ENCODE measurements at places on chromosomes 7 and 10.

DNA sequence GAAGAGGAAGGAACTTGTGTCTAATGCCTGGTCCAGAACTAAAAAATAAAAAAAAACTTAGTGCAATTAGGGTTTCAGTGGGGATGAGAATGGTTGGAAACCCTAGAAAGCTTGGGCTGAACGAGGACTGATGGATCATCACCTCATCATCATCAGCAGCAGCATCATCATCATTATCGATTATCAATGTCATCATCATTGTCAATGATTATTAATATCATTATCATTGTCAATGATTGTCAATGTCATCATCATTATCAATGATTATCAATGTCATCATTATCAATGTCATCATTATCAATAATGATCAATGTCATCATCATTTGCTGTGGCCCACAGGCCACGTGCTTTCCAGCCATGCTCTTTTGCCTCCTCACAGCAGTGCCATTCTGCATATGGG is 952.0 kb upstream of the ZNF722 start:
- DNase-seq, result no peak

DNA sequence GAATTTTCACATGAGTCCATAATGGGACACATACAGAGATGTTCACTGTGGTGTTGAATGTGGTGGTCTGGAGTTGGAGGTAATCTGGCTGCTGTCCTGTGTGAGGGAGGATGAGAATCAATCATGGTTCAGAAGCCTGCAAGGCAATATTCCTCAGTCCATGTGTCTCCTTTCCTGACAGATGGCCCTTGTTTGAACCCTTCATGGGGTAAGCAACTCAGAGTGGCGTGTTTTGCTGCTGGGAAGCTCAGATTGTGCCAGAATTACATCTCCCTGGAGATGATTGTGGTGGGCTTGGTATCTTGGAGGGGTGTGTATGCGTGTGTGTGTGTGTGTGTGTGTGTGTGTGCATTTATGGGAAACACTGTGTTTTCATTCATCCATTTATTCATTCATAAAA is 44.5 kb upstream of the COMTD1 start:
- DNase-seq, result no peak

DNA sequence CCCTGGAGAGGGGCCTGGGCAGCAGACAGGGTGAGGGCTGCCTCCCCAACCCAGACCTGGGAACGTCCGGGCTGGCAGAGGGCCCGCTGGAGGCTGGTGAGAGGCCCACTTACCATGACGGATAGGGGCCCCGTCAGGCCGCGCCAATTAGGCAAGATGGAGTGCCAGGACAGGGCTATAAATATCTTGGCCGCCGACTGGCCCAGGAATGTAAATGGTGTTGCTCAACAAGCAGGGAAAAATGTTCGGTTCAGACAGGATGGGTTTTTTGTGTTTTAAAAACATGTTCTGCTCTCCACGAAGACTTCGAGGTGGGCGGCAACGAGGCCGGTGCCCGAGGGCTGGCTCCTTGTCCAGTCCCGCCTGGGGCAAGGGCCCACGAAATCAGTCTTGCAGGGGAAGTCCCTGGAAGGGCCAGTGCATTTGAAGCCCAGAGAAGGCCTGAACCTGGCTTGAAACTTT is 35.8 kb upstream of the ELN start:
- peak; percentile 81 for DNase-seq

- DNase-seq, result no peak
Observed at GRCh38 chr7:29859524-29860185, 53.3 kb downstream of the WIPF3 start.

DNA sequence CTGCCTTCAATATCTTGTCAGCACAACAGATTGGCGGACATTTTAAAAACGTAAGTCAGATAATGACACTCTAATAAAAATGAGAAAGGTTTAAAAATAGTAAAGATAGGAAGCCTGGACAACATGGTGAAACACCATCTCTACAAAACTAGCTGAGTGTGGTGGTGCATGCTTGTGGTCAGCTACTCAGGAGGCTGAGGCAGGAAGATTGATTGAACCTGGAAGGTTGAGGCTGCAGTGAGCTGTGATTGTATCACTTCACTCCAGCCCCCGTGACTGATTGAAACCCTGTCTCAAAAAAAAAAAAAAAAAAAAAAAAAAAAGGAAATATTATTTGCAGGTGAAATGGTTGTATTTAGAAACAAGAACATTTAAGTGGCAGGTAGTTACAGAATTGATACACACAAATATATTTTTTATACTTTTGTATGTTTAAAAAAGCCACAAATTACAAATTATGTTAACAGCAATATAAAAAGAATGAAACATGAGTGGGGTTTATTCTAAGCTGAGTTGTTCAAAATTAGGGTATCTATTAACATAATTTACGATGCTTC is 141.9 kb downstream of the ADK start:
- DNase-seq, result no peak

DNA sequence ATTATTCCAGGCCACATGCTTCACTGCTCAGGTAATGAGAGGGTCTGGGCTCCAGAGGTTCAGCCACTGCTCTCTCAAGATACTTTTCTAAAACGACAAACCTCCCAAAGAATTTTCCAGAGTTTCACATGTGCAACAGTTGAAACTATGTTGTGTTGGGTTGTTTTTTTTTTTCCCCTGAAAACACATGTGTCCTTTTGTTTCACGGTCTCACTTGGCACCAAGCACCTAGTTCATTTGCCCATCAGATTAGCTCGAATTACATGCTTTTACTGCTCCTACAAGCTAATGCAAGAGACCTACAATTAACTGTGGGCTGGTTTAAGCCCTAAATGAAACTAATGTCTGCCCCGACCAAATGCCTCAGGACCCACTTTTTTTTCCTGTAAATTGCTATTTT is 313.3 kb downstream of the FGFR2 start:
- DNase-seq, result no peak

DNA sequence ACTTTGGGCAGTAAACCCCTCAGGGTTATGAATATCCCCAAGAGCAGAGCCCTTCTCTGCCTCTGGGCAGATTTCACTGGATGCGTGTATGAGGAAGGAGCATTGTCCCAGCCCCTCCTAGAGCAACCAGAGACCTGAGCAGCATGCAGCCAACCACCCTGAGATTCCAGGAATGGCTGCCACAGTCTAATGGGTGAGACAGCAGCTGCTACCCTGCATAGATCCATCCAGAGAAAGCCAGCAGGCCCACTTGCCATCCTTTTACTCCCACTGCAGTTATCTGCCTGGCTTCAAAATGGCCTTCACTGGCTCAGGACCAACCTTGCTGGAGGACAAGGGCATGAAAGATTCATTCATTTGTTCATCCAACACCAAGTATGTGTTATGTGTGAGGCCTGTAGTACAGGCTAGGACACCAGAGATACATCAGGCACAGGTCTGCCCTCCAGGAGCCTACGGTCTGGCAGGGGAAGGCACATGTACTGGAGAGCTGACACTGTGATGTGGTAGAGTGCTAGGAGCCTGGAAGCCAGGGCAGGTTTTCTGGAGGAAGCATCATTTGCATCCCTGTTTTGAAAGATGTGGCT is 26.2 kb upstream of the C10orf105 start:
- no peak for DNase-seq

GRCh38 chr10:31912898-31913850 is 15.5 kb downstream of the ARHGAP12 start:
- peak; percentile 10 for DNase-seq

GRCh38 chr7:82615527-82615926 is 171.9 kb upstream of the CACNA2D1 start:
- DNase-seq, result no peak

- DNase-seq, result no peak
Observed at GRCh38 chr10:100510533-100511308, 8.9 kb downstream of the SEC31B start.

DNA sequence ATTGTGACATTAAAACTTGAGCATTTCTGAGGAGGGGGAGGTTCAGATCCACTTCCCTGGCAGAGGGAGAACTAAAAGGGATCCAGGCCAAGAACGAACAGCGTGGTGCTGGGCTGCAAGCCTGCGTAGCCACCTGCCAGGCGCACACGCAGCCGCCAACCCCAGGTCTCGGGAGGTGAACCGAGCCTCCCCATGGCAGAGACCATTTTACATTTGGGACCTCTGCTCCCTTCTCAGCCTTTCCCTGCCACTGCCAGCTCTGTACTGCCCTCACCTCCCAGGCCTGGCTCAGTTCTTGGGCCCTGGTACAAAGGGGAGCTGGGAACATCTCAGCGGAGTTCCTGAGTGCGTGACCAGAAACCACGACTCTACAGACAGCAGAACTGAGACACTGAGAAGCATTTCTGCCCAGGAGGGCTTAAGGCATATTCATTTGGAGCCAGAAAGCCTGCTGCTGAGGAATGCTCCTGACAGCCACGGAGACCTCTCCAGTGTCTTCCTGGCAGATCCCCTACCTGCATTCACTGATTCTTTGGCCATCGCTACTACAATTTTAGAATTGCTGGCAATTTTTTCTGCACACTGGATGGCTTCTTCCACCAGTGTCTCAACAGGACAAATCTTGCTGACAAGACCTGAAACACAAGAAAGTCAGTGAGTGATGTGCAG is 7.6 kb downstream of the ECHS1 start:
- no peak for DNase-seq

- no peak for DNase-seq
Observed at GRCh38 chr10:21524131-21524525, 1.4 kb downstream of the SKIDA1 start.

DNA sequence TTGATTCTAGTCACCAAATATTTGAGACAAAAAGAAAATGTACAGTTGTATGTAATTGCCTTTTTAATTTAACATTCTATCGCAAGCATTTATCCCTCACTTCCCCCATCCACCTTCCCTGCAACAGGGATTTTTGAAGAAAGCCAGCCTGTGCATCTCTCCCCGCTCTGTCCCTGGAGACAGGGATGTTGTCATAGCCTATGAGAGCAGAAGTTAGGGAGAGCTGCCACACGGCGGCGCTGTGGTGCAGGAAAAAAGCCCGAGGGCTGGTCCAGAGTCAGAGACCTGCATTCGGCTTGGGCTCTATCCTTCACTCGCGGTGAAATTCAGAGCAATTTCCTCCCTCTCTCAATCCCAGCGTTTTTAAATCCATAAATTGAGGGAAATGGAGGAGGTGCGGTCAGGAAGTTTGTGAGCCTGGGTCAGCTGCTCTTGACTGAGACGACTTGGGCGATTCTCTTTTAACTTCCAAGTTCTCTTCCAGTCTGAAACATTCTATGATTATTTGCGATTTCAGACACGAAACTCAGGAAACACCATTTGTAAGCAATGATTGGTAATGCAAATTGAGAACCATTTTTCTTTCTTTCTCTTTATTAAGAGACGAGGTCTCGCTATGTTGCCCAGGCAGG is 17.5 kb downstream of the HKDC1 start:
- DNase-seq, result peak; percentile 87
